Activated CD8-positive, alpha-beta memory T cell treated with anti-CD3 and anti-CD28 coated beads for 48 hours (primary cell): ENCODE measurements at places on chromosomes 12 and 14.

DNA sequence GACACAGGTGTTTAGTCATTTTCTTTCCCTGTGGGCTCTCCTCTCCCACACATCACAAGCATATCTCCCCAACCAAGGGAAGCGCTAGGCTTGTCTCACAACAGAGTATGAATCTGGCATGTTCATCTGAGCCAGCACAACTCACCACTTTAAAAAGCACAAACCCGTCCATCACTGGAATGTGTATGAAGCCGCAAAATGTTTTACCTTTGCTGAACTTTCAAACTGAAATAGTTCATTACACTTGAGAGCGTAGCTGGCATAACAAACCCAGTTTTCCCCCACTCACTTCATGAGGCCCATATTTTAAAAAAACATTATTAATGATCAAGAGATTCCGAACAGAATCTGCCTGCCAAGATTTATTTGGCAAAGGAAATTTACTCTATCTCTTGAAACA is 15.8 kb downstream of the NID2 start:
- DNase-seq, result no peak

DNA sequence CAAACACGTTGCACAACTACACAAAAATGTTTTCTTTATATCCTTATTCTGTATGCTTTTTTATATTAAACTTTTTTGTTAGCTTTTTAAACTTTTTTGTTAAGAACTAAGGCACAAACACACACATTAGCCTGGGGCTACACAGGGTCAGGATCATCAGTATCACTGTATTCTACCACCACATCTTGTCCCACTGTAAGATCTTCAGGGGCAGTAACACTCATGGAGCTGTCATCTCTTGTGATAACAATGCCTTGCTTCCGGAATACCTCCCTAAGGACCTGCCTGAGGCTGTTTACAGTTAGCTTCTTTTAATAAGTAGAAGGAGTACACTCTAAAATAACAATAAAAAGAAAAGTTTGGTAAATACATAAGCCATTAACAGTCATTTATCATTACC is 42.2 kb downstream of the PLEKHA5 start:
- DNase-seq, result no peak

- DNase-seq, result no peak
These were observed 372.3 kb upstream of the KITLG start for GRCh38 chr12:88952562-88952942.

DNA sequence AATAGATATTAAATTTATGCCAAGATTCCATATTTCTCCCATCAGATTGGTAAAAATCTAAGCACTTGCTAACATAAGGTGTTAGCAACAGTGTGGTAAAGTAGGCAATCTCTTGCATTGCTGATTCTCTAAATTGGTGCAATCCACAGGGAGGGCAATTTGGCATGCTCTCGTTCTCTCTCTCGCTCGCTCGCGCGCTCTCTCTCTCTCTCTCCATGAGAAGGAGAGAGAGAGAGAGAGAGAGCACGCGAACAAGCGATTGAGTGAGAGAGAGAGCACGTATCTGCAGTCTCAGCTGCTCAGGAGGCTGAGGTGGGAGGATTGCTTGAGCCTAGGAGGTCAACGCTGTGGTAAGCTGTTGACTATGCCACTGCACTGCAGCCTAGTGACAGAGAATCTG is 25.9 kb downstream of the PSEN1 start:
- no peak for DNase-seq

DNA sequence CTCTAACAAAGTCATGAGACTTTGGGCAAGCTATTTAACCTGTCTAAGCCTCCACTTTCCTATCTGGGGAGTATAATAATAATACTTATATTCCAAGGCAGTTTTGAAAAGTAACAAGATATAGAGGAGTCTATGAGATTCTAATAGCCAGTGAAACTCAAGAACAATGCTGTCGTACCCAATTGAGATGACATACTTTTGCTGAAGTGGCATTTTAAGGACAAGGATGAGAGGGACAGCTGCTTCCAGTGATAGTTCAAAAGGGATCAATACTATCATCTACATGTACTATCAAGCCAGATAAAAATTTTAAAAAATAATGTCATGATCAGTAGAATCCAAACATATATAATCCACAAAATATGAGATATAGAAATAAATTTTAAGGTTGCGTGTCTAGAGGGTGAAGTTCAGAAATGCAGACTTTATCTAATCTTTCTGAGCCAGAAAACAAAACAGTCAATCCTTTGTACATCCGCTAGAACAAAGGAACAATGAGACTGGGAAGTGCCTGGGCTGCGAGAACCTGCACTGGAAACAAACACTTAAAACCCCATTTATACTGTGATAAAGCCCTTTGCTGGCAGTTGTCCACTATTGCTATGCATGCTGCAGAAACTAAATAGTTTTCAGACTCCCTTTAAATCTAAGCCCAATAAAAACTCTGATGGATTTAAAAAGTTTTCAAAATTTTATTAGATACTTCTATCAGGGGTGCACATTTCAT is 38.6 kb downstream of the PTPRB start:
- no peak for DNase-seq

GRCh38 chr12:1927051-1927680 is 8.7 kb upstream of the CACNA2D4 start:
- DNase-seq, result no peak

- DNase-seq, result no peak
These were observed 92.8 kb downstream of the FRMD6 start for GRCh38 chr14:51744372-51745130.
